Metanephros (tissue), 2 donors: ENCODE measurements at places on chromosomes 5 and 9. TPM values are rescaled to one million over a fixed set of nuclear protein-coding genes. Genes with fewer than 3 reads are reported as not detected.

The SLC25A2 gene
- 0.35 TPM for total RNA-seq

The JAK2 gene
- total RNA-seq = 17.3 TPM

The FOXI1 gene
- total RNA-seq = 3.8 TPM

The IFNA2 gene
- total RNA-seq = not detected

The RXRA gene
- 34.7 TPM for total RNA-seq

The SPATA31C1 gene
- 0.18 TPM for total RNA-seq

The PCDHGC4 gene
- total RNA-seq = 9.6 TPM

The CYLC2 gene
- total RNA-seq = not detected

The HSPB3 gene
- 17.4 TPM for total RNA-seq

The PTPN3 gene
- 30.4 TPM for total RNA-seq

The TMOD1 gene
- 17.2 TPM for total RNA-seq

The PALM2AKAP2 gene
- 20.7 TPM for total RNA-seq

The PURA gene
- total RNA-seq = 15.7 TPM

The P4HA2 gene
- 28.6 TPM for total RNA-seq

The TMEM252 gene
- total RNA-seq = 5.7 TPM

The WNK2 gene
- 21.3 TPM for total RNA-seq
